ENCODE measurements at places on chromosomes 5 and 9. TPM values are rescaled to one million over a fixed set of nuclear protein-coding genes. Genes with fewer than 3 reads are reported as not detected.
A peak's percentile ranks its signal among the peaks of the same experiment; 100 is the strongest.

DNA sequence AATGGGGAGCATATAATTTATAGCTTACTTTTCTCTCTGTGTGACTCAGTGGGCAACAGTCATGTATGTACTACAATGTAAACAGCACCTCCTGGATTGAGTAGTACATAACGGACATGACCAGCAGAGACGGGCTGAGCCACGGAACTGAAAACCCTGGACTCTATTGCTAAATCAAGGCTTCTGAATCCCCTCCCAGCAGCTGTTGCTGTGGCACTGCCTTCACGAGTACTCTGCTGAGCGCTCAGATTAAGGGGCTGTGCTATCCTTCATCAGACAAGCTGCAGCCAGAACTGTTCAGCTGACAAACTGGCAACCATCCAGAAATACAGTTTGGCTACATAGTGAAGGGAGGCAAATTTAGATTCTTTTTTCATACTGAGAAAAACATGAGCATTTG is 131.3 kb upstream of the CCDC180 start:
- no peak for DNase-seq

DNA sequence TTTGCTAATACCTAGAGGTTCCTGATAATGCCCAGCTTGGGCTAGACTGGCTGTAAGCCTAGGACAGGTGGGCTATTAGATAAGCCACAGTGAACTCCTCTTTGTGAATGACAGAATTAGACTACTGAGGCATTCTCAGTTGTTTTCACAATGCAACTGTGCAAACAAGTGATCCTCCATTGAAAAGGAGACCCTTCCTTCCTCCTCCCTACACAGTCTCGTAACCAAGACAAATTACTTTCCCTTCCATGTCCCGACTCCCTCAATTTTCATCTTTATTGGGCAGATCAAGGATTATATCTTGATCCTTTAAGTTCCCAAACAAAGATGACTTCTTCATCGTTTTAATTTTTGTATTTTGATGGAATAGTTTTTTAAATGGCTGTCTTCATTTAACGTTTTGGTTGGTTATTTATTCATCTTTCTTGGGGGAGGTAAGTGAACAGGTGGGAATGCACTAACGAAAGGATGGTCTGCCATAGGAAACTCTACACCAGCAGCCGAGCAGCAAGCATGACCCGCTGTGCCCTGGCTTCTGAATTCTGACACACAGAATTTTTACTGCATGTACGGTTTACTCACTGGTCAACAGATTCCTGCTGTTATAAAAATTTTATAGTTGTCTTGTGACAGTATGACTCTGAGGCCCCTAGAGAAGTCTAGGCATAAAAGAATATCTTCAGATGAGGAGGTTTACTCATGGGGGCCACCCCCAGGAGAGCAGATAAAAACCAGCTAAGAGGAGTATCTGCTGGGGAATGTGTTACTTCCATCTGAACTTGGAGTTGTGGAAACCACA is 137.5 kb upstream of the TUT7 start:
- no peak for DNase-seq

Gene PHYHD1
- 1.2 TPM for total RNA-seq

DNA sequence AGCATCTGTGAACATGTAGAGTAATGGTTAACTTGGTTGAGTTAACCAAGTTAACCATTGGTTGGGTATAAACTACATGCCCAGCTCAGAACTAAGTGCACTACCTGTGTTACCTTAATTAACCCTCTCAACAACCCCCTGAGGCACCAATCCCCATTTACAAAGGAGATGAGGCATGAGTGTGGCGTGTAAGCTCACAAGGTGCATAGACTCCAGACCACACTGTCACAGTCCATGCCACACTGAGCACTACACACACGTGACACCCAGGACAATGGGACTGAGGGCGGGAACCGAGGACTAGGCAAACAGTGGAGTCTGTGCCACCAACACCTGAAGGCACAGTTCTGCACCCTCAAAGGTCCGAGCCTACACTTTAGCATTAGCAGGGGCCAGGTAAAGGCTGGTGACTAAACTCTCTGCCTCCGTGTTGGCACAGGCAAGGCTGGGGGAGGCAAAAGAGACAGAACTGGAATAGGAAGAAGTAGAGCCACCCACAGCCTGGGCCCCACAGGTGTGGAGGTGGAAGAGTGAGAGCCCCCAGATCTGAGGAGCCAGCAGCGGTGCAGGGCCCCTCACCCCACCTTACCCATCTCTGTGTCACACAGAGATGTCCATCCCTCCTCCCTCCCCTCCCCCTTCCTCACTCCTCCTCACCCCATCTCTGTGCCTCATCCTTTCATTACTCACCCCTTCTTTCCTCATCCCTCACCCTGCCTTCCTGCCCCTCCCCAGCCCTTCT is 2.2 kb upstream of the DNAJB5 start:
- DNase-seq, result no peak

DNA sequence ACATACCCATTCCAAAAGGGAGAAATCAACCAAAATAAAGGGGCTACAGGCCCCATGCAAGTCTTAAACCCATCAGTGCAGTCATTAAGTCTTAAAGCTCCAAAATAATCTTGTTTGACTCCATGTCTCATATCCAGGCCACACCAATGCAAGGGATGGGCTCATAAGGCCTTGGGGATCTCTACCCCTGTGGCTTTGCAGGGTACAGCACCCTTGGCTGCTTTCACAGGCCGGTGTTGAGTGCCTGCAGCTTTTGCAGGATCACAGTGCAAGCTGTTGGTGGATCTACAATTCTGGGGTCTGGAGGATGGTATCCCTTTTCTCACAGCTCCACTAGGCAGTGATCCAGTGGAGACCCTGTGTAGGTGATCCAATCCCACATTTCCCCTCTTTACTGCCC is 5.0 kb upstream of the SPINK14 start:
- no peak for DNase-seq

GRCh38 chr5:98308231-98308630 is 465.2 kb upstream of the RGMB start:
- DNase-seq, result no peak

DNA sequence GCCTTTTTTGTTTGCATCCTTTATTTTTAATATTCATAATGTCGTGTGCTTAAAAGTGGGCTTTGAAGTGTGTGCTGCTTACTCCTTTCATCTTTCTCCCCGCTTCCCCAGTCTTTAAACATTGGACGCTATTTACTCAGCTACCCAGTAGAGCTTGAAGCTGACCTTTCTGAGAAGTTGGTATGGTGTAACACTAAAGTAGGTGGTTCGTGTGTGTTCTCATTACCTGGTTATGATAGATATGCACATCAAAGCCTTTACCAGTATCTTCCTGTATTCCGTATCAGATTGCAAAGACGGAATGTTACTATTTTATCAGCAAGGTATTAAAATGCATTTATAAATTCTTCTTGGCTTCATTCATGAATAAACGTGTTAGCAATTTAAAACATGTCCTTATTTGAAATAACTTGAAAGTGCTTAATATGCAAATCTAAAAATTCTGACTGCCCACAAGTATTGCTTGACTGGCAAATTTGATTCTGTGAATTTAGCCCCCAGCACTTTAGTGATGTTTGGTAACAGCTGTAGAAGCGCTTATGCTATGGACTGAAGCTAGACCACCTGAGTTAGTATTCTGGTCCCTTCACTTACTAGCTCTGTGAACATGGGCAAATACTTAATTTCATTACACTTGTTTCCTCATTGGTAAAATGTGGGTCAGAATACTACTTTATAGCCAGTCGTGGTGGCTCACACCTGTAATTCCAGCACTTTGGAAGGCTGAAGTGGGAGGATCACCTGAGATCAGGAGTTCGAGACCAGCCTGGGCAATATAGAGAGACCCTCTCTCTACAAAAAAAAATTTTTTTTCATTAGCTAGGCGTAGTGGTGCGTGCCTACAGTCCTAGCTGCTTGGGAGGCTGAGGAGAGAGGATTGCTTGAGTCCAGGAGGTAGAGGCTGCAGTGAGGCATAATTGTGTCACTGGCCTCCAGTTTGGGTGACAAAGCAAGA is 1.7 kb downstream of the RRAGA start:
- no peak for DNase-seq

Gene PCDHGB3
- 0.12 TPM for total RNA-seq

- DNase-seq, result no peak
Observed at GRCh38 chr5:131268758-131269370, 5.0 kb downstream of the CDC42SE2 start.

DNA sequence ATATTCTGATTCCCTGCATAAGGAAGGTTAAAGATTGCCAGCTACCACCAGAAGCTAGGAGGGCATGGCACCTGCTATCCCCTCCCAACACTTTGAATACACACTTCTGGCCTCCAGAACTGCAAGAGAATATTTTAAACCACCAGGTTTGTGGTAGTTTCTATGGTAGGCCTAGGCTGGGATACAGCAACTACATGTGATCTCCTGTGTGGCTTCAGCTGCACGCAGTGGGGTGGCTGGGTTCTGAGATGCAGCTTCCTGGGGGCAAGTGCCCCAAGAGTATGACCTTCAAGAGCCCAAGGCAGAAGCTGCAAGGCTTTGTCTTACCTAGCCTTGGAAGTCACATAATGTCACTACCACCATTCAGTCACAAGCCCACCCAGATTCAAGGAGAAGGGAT is 39.6 kb downstream of the GCNT4 start:
- no peak for DNase-seq

DNA sequence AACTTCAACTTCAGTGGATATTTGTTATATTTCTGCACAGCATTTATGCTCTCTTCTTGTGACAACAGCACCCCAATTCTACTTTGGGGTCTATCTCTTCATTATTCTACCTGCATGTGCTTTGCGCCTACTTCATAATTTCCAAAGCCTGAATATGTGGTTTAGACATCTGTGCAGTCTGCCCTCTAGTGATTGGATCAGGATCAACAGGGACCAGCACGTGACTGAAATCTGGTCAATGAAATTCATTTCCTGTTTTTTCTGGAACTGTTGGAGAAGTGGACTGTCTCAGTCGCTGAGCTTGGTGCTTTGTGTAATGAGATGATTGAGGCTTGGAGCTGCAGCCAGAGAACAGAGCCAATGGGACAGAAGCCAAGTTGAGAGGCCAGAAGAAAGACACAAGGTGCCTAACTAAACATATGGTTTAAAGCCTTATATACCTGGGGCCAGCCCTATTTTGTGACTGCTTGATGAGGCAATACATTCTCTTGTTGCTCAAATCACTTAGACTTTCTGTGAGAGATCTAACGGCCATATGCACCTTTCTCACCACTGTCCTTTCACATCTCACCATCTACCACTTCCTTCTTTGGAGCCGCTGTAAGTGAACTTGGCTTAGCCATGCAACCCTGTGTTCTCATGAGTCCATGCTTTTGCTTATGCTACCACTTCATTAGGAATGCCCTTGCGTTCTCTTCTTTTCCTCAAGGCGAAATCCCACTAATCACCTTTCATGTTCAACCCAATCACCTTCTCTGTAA is 68.8 kb upstream of the PPP2R2B start:
- DNase-seq, result peak; percentile 17

- no peak for DNase-seq
Observed at GRCh38 chr9:16869882-16870595, 431 bp downstream of the BNC2 start.

DNA sequence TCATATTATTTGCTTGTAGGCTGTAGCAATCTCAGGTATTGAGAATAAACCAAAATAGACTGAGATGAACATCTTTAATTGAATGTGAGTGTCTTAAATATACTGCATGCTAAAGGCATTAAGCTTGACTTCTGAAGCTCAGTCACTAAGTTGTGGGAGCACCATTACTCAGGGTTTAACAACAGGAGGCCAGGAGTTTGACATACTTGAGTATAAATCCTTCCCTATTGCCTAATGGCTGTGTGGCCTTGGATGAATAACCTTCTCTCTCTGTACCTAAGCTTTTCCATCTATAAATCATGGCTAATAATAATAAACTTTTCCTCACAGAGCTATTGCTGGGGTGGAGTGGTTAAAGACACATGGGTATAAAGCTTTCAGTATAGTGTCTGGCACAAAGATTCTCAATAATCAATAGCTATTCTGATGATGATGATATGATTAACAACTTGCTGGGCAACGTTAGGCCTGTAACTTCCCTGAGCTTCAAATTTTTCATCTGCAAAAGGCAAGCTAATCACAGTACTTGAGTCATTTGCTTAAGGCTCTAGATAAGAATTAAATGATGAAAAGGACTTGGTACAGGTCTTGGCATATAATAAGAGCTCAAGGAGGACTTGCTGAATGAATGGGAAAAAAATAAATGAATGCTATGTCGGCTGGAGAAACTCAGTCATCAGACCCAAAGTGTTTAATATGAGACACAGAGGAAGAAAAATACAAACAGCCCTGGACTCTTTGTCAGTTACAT is 174.0 kb upstream of the IL12B start:
- no peak for DNase-seq

Gene TMEM203
- 34.0 TPM for total RNA-seq

GRCh38 chr5:158796812-158797497 is 302.8 kb downstream of the EBF1 start:
- no peak for DNase-seq

DNA sequence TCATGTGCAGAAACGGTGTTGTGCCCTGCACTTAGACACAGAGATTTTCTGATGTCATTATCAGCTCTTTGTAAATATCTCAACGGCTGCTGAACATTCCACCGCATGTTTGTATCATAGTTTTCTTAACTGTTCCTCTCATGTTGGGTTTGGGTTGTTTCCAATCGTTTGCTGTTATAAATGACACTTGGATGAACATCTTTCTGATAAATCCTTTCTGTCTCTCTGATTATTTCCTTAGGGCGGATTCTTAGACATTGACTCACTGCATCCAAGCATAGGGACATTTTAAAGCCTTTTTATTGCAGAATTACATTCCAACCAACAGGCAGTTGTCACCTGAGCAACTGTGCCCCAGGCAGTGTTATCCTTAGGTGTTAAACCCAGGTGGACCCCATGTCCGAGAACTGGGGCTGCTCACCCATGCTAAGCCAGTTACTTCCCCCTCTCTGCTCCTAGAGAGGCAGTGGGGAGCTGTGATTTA is 28.5 kb downstream of the COL5A1 start:
- DNase-seq, result no peak

- DNase-seq, result no peak
Observed at GRCh38 chr9:35350827-35351549, 138.9 kb upstream of the RUSC2 start.

- no peak for DNase-seq
Observed at GRCh38 chr5:143229426-143229895, 174.0 kb downstream of the NR3C1 start.

DNA sequence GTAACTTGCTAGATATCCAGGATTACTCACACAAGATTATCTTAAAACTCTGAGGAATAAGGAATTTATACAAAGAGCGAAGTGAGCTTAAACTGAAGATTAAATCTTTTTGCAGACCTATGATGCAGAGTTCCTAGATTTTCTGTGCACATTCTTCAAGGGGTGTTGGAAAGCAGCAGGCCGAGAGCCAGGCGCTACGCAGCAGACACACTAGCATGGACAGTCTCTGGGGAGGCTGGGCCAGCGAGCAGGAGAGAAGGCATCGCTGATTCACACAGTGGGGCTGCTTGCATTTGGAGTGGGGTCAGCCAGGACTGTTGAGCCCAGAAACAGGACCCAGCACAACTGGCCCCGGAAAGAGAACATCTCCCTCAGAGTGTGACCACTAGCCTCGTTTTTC is 136.3 kb downstream of the ADAMTS16 start:
- DNase-seq, result no peak

DNA sequence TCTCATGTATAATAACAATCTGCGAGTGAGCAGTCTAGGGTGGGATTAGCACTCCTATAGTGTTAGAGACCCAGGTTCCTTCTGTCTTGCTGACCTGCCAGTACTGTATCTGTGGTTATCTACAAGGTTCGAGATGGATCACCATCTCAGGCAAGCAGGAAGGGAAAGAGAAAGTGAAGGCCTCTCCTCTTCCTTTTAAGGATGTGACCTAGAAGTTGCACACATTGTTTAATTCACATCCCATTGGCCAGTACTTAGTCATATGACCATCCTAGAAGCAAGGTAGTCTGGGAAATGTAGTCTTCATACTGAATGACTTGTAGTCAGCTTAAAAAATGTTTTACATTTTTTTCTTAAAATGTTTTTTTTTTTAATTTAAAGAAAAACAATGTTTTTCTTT is 168.6 kb downstream of the CARTPT start:
- peak; percentile 38 for DNase-seq
